ENCODE measurements at places on chromosomes 12 and 14. TPM values are rescaled to one million over a fixed set of nuclear protein-coding genes. Genes with fewer than 3 reads are reported as not detected.

Gene AICDA
- not detected for total RNA-seq

DNA sequence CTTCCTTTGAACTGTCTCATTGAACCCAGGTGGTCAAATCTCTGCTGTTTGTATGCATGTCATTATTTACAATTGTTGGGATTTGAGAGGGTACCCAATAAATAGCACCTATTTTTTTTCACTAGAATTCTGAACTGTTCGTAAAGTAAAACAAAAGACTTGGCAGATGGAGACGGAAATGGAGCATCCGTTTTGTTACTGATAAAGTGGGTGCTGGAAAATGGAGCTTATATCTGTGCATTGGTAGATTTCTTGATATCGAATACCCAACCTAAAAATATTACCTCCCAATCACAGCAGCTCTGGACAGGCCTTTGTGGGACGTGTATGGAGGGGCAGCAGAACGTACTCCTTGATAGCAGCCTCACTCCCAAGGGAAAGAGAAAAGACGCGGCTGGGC is 224.4 kb downstream of the C12orf75 start:
- no peak for DNase-seq

- no peak for DNase-seq
Measured at GRCh38 chr12:42588524-42589464, 752 bp downstream of the PRICKLE1 start.

Gene FOXN4
- total RNA-seq: not detected

DNA sequence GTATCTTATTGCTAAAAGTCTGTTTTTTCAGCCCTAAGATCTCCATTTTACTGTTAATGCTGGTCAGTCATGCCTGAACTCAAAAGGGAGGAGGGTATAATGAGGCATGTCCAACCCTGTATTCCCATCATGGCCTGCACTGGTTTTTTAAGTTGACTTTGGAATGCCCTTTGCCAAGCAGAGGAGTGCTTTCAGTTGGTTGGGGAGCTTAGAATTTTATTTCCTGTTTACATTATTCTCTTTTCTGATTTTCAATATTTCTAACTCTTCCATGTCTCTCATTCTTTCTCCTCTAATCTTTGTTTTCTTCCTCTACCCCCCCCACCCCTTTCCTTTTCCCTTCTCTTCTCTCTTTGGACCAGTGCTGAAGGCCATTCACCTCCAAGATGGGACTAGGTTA is 4.9 kb upstream of the DHRS2 start:
- no peak for DNase-seq

- no peak for DNase-seq
Measured at GRCh38 chr12:7344833-7345606, 41.1 kb downstream of the ACSM4 start.

DNA sequence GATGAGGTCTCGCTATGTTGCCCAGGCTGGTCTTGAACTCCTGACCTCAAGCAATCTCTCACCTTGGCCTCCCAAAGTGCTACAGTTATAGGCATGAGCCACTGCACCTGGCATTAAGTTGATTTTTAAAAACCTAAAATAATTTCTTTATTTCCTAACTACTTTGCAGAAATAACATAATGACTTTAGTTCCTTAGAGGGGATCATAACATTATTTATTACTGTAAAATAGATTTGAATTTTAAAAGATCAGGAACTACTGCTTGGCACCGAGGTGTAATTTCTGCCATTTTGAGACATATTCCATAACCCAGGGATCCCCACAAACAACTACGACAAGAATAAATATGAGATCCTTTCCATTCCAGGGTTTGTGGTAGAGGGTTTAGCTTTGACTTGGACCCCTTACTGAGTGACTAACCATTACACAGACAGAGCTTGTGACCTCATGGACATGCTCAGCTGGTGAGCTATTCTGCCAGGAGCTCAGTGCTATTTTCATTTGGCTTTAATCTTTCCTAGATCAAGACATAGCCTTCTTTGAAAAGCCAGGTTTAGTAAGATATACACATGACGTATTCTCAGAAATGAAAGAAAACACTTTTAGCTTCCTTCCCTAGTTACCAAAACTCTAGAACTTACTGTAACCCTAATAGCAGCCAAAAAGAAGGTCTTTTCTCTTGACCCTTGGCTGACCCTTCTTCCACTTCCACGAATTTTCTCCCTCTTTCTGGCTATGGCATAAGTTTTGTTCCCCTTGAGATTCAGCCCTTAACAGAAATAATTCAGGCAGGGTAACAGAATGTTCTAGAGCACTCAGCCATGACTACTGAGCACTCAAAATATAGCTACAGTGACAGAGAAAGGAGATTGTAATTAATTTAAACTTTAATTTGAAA is 75.1 kb upstream of the NUDT4 start:
- DNase-seq: no peak

DNA sequence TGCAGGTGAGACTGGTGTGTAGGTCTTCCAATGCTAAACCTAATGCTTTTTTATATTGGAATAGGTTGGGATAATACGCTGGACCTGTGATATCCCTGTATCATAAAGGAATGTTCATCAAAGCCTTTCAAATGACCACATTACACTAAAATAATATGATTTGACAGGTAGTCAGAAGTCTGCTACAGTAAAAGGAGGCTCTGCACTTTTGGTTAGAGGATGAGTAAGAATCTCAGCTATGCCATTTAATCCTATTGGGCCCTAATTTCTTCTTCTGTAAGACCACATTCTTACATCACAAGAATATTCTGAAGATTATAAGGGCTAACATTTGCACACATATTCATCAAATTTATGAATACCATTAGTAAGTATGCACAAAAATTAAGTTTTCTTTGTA is 250.5 kb upstream of the FLRT2 start:
- no peak for DNase-seq

Gene KRT82
- not detected for total RNA-seq

- no peak for DNase-seq
Measured at GRCh38 chr12:8849876-8850275, 27.5 kb downstream of the A2ML1 start.

Gene WNT5B
- 50.2 TPM for total RNA-seq

DNA sequence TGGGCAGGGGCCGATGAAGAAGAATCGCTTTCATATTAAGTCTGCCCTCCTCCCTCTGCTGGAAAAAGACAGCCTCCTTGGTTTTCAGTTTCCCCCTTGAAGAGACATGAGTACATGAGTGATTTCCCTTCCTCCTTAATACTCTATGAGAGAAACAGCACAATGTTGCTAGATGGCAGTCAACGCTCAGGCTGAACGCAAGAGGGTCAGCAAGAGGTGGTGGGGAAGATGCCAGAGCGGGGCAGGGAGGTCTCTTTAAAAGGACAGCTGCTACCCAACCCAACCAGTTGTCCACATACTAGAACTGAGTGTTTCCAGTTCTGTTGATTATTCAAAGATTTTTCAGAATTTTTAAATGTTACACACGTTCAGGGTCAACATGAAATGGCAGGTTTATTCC is 22.8 kb downstream of the CRACR2A start:
- DNase-seq: no peak

DNA sequence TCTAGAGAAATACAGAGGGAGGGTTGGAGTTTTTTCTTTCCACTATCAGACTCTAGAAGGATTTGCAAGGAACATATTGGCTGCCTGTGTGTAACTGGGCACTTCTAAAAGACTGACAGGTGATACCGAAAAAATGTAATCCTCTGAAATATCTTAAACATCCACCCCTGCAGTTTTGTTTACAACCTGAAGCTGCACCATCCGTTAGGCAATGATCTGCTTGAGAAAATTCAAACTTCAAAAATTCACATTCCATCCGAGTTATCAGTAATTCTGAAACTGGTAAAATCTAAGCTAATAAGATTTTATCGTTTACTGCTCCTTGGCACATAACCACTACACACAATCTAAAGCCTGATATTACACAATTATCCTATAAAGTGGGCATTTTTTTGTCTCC is 528.6 kb downstream of the FUT8 start:
- DNase-seq: no peak

GRCh38 chr12:48693572-48693971 is 11.5 kb upstream of the KANSL2 start:
- DNase-seq: no peak

GRCh38 chr12:25682421-25682820 is 129.3 kb upstream of the LMNTD1 start:
- DNase-seq: no peak

- no peak for DNase-seq
Measured at GRCh38 chr12:51195841-51196240, 22.0 kb downstream of the POU6F1 start.

GRCh38 chr14:91009501-91010152 is 50.8 kb downstream of the RPS6KA5 start:
- DNase-seq: no peak
